ENCODE measurements at places on chromosomes 12 and 14.
A peak's percentile ranks its signal among the peaks of the same experiment; 100 is the strongest.

GRCh38 chr14:51860825-51861499, 550 bp downstream of the GNG2 start:
- H3K4me1 ChIP-seq, result no peaks in the 10 kb centered on the region
- H3K27ac ChIP-seq, result peak overlapping the region; percentile 84
- DNase-seq, result no peak
- peak overlapping the region; percentile 28 for H3K4me3 ChIP-seq
- H3K36me3 ChIP-seq, result no peaks in the 10 kb centered on the region

GRCh38 chr12:109578330-109578927, 4.8 kb downstream of the MVK start:
- H3K27ac ChIP-seq, result no peak overlapping the region
- no peaks in the 10 kb centered on the region for H3K27me3 ChIP-seq
- DNase-seq, result no peak

- no peaks in the 10 kb centered on the region for H3K36me3 ChIP-seq
- peak overlapping the region; percentile 65 for H3K27ac ChIP-seq
- no peaks in the 10 kb centered on the region for H3K27me3 ChIP-seq
- H3K4me3 ChIP-seq, result no peak overlapping the region
Measured at GRCh38 chr14:89408907-89409700, 7.9 kb downstream of the FOXN3 start.

DNA sequence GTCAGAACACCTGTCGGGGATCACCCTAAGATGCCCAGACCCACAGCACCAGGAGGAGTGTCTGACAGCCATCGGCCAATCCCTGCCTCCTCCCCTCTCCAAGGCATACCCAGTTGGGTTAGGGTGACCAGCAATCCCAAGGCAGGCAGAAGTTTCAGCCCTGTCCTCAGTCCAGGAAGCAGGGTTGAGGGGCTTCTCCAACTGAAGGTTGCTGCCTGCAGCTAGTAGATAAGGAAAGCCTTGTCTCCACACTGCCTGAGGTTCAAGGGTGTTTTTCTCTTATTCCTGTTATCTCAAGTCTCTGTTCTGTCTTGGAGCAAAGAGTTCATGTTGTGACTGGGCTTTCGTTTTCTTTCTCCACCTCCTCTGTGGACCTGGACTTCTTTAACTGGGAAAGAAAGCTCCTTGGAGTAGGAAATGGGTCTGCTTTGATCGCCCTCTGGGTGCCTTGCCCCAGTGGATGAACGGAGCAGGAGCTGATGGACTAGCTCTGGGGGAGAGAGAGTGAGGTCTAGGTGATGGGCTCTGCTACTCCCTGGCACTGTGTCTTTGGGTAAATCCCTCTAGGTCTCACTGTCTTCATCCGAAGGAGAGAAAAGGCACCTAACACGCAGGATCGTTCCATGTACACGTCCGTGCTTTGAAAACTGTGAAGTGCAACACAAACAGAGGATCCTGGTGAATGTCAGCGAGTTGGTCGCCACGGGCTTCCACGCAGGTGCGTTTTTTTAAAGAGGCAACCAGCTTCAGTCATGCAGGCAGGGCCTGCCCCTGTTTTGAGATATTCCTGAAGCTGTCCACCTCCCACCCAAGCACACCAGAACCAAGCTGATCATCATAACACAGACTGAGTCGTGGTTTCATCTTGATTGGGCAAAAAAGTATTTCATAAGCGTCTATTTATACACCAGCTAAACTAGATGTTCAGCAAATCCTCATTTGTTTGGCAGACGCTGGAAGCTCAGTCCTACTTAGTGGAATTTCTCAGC, 52.5 kb upstream of the FOXN3 start:
- H3K36me3 ChIP-seq, result no peaks in the 10 kb centered on the region
- DNase-seq, result no peak
- no peak overlapping the region for H3K27ac ChIP-seq
- no peaks in the 10 kb centered on the region for H3K27me3 ChIP-seq
- H3K4me1 ChIP-seq, result no peaks in the 10 kb centered on the region

DNA sequence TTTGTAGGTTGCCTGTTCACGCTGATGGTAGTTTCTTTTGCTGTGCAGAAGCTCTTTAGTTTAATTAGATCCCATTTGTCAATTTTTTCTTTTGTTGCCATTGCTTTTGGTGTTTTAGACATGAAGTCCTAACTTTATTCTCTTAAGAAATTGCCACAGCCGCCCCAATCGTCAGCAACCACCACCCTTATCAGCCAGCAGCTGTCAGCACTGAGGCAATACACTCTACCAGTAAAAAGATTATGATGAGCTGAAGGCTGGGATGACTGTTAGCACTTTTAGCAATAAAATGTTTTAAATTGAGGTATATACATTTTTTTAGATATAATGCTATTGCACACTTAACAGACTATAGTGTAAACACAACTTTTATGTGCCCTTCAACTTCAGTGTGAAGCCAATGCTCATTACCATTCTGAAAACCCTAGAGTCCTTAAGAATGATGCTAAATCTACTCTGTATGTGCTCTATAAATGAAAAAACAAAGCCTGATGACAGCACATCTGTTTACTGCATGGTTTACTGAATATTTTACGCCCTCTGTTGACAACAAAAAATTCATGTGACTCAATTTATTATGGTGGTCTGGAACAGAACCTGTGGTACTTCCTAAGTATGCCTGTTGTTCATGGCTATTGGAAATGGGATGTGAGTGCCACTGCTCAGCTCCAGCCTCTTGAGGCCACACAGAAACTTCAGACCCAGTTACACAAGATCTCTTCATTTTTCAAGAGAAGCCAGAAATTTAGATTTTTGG, 197.4 kb downstream of the DUSP6 start:
- H3K36me3 ChIP-seq, result no peaks in the 10 kb centered on the region
- no peak for DNase-seq
- peaks cover 21% of the 10 kb centered on the region for H3K4me1 ChIP-seq
- no peak overlapping the region for H3K4me3 ChIP-seq
- peak overlapping the region; percentile 87 for H3K27ac ChIP-seq

- H3K4me1 ChIP-seq, result peaks cover 11% of the 10 kb centered on the region
- H3K4me3 ChIP-seq, result no peak overlapping the region
- H3K27me3 ChIP-seq, result no peaks in the 10 kb centered on the region
- DNase-seq, result no peak
- no peak overlapping the region for H3K27ac ChIP-seq
Measured at GRCh38 chr12:92769124-92769901, 66.5 kb downstream of the PLEKHG7 start.

- H3K36me3 ChIP-seq, result no peaks in the 10 kb centered on the region
- no peaks in the 10 kb centered on the region for H3K27me3 ChIP-seq
- no peak overlapping the region for H3K27ac ChIP-seq
- H3K4me1 ChIP-seq, result peaks cover 65% of the 10 kb centered on the region
- DNase-seq, result no peak
Measured at GRCh38 chr12:69332815-69333358, 15.3 kb upstream of the LYZ start.

GRCh38 chr12:47032644-47033043, 46.8 kb upstream of the PCED1B start:
- H3K27ac ChIP-seq, result no peak overlapping the region
- H3K27me3 ChIP-seq, result no peaks in the 10 kb centered on the region
- peaks cover 7% of the 10 kb centered on the region for H3K4me1 ChIP-seq
- peak; percentile 65 for DNase-seq
- no peaks in the 10 kb centered on the region for H3K36me3 ChIP-seq
- no peak overlapping the region for H3K4me3 ChIP-seq

DNA sequence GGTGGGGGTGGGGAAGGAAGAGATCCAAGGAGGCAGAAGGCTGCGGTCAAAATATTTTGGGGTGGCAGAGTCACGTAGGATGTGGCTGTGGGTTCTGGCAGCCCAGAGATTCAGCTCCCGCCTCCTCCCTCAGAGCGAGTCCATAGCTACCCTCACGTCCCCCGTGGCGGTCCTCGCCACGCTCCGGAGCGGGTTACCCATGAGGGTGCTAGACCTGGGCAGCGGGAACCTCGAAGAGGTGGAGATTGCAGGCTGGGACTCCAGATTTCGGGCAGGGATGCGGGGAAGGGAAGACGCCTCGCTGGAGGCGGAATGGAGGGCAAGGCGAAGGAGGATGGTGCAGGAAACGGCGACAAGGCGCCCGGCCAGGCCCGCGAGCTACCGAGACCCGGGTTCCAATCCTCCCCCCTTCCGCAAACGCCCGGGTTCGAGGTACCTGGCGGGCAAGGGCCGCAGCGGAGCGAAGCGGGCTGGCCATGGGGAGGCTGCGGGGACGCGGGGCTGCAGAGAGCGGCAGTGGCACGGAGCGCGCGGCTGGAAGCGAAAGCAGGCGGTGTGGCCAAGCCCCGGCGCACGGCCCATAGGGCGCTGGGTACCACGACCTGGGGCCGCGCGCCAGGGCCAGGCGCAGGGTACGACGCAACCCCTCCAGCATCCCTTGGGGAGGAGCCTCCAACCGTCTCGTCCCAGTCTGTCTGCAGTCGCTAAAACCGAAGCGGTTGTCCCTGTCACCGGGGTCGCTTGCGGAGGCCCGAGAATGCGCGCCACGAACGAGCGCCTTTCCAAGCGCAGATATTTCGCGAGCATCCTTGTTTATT, 46.2 kb downstream of the BCAT1 start:
- H3K36me3 ChIP-seq, result no peaks in the 10 kb centered on the region
- peak overlapping the region; percentile 82 for H3K27ac ChIP-seq
- H3K4me1 ChIP-seq, result no peaks in the 10 kb centered on the region
- peak; percentile 91 for DNase-seq
- H3K4me3 ChIP-seq, result peak overlapping the region; percentile 67
- no peaks in the 10 kb centered on the region for H3K27me3 ChIP-seq

GRCh38 chr12:67239061-67239460, 30.1 kb upstream of the CAND1 start:
- no peak overlapping the region for H3K4me3 ChIP-seq
- no peaks in the 10 kb centered on the region for H3K4me1 ChIP-seq
- H3K27ac ChIP-seq, result no peak overlapping the region
- no peaks in the 10 kb centered on the region for H3K27me3 ChIP-seq
- no peaks in the 10 kb centered on the region for H3K36me3 ChIP-seq

- H3K4me1 ChIP-seq, result peaks cover 40% of the 10 kb centered on the region
- H3K36me3 ChIP-seq, result no peaks in the 10 kb centered on the region
- H3K27me3 ChIP-seq, result peaks cover 6% of the 10 kb centered on the region
- no peak overlapping the region for H3K27ac ChIP-seq
- H3K4me3 ChIP-seq, result peak overlapping the region; percentile 27
Measured at GRCh38 chr12:1629338-1630132, 504 bp downstream of the WNT5B start.

DNA sequence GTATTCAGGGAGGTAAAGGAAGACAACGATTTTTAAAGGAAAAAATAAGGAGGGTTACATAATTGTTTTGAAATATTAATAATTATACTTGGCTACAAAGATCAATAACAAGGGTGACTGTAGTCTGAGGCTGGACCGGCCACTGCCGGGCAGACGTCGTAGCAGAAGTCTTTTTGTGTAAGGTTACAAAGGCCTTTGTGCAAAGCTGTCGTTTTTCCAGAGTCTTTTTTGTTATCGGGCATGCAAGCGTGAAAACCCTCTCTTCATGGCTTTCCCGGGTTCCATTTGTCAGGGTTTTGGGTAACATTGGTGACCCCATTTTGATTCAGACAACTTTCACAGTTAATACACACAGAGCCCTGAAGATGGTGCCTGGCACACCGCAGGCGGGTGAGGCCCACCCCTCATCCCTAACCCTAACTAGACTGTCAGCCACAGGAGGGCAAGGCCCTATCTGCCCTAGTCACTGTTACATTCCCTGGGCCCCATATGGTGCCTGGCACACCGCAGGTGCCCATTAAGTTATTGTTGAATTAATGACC, 31.3 kb downstream of the RILPL1 start:
- H3K4me1 ChIP-seq, result no peaks in the 10 kb centered on the region
- no peak overlapping the region for H3K27ac ChIP-seq
- no peak for DNase-seq
- peaks cover 20% of the 10 kb centered on the region for H3K36me3 ChIP-seq
- H3K4me3 ChIP-seq, result no peak overlapping the region
- no peaks in the 10 kb centered on the region for H3K27me3 ChIP-seq

All from left lung (tissue), 14 donors.